Fibroblast of upper back skin (primary cell): ENCODE measurements at places on chromosomes 2 and 18.

- peak; percentile 51 for DNase-seq
Measured at GRCh38 chr2:224357098-224357901, 44.6 kb downstream of the FAM124B start.

- DNase-seq, result peak; percentile 3
Measured at GRCh38 chr18:39205565-39206195, 1640.1 kb upstream of the CELF4 start.

DNA sequence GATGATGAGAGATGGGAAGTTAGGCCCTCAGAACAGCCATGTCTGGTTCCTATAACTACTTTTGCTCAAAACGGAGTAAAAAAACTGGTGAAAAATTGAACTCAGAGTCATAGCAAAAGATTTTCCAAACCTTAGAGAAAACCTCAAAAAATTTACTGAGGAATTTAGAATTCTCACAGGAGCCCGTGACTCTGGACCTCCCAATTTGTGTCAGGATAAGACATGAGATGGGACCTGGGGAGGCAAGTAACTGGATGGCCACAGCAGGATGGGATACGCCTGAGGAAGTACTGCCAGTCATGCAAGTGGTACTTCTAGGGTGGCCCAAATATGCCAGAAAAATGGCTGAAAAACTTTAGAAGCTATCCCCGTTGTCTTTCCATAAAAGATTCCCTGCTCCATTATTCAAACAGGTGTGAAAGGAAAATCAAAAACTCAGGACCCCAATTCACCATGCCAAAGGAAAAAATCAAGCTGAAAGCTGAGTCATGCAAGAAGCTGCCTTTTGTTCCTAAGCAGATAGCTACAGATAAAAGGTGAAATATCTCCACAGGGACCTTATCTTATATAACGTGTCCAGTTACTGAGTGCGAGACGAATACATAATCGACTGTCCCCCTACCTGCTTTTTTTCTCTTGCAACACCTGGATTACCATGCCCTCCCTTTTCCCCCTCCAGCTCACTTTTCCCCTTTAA lies 34.1 kb upstream of the LIPG start:
- peak; percentile 5 for DNase-seq

GRCh38 chr2:109555346-109555900 lies 58.3 kb downstream of the SEPTIN10 start:
- no peak for DNase-seq

- peak; percentile 69 for DNase-seq
Measured at GRCh38 chr2:70029814-70030409, 57.4 kb upstream of the PCBP1 start.

GRCh38 chr2:28630341-28630740 lies 121.3 kb upstream of the PPP1CB start:
- DNase-seq, result no peak

DNA sequence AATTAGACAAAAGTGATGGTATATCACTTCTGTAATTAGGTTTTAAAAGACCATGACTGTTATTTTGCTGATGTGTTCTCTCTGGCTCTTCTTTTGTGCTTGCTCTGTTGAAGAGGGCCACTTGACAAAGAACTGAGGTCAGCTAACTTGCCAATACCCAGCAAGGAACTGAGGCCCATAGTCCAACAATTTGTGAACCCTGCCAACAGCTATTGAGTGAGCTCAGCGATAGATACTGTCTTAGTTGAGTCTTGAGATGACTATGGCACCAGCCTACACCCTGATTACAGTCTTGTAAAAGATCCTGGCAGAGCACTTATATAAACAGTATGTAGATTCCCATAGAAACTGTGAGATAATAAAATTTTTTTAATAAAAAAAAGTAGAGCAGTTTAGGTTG lies 103.0 kb downstream of the BMPR2 start:
- no peak for DNase-seq

DNA sequence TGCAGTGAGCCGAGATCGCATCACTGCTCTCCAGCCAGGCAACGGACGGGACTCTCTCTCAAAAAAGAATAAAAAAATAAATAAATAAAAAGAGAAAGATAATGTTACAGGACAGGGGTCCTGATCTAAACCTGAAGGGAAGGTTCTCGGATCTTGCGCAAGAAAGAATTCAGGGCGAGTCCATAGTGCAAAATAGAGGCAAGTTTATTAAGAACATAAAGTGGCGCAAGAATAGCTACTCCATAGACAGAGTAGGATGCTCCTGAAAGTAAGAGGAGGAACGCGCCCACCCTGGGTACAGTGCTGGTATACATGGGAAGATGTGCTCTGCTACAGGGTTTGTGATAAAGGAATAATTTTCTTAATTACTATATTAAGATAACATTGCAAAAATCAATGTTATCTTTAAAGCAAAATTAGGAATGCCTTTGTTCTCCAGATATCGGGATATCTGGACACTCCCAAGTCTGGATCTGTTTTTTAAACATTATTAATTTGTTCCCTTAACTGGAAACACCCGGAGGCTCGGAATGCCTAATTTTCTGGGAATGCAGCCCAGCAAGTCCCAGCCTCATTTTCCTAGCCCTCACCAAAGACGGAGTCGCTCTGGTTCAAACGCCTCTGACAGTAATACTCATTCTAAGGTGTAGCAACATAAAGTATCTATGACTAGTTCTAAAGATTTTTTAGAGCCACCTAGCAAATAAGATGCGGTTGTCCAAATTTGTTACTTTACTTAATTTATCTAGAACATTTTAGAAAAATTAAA lies 38.8 kb downstream of the ACSL3 start:
- DNase-seq, result no peak

DNA sequence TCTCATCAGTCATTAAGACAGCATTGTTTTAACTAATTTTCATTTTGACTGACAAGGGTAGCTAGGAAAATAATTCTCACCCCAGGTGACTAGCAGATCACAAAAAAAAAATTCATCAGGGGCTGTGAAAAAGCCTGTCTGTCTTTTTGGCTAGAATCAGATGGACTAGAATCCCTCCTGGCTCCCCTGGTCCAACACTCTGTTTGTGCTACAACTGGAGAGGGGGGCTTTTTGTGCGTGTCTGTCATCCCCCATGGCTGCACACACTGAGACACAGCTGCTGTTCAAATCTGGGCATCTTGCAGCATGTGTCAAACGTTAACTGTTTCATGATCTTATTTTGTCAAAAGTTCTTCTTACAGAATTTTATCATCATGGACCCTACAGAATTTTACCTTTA lies 51.2 kb downstream of the KIAA2012 start:
- DNase-seq, result no peak

DNA sequence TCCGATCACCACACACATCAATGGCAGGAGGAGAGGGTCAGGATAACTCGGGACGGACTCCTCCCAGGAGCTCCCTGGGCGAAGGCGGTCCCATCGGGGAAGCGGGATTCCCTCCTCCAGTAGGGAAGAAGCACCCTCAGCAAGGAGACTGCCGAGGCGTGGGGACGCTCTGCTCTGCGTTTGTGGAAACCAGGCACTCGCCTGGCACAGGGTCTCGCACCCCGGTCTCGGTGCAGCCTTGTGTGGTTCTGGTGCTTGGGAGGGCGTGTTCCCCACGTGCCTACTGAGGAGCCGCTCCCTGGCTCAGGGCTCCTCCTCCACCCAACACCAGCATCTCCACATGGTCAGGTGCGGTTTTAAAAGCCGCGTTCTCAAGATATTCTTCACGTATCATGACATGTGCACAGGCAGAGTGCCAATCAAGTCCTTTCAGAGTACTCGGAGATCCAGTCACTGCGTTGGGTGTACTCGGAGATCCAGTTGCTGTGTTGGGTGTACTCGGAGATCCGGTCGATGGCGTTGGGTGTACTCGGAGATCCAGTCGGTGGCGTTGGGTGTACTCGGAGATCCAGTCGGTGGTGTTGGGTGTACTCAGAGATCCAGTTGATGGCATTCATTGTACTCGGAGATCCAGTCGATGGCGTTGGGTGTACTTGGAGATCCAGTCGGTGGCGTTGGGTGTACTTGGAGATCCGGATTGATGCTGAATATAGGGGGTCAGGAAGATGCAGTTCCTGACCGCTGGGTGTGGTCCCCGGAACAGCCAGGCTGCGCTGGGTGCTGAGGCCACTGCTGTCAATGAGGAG lies 117.5 kb downstream of the RTP5 start:
- DNase-seq, result no peak

GRCh38 chr18:75164479-75164878 lies 44.5 kb downstream of the PTGR3 start:
- DNase-seq, result no peak

DNA sequence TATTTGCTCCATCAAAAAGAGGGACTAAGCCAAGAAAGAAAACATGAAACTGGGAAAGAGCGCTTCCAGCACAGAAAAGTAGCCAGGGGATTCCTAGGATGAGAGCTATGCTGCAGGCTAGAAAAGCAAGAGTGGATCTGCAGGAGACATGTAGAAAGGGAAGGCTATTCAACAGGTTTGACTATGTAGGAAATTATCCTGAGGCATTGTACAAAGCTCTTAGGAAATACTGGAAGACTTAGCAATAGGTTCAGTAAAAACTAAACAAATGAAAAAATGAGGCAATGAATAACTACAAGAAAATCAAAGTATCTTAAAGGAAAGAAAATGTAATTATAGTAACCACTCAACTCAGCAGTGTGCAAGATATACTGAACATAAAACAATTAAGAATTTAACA lies 229.5 kb upstream of the FBXO11 start:
- DNase-seq, result no peak

- no peak for DNase-seq
Measured at GRCh38 chr2:45605116-45605515, 6.0 kb downstream of the SRBD1 start.

- DNase-seq, result no peak
Measured at GRCh38 chr2:225272173-225272572, 127.3 kb upstream of the NYAP2 start.

DNA sequence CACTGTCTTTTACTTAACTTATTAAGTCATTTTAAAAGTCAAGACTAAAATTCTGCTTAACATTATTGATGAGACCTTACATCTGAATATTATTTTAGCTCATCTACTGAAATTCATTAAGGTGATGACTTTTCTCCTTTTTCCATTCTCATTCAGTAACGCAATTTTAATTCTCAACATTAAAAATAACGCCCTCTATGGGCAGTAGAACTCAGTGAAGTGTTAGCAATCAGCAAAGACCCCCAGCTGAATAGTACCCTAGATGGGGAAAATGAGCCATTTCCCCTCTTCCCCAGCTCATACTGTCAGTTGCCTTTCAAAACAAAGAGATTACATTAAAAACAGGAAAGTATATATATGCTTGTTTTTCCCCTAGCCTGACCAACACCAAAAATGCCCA lies 203.3 kb downstream of the NR4A2 start:
- no peak for DNase-seq

- no peak for DNase-seq
Measured at GRCh38 chr18:22267697-22268096, 98.3 kb downstream of the GATA6 start.
